H7 (cell line): ENCODE measurements at places on chromosomes 6 and 20. TPM values are rescaled to one million over a fixed set of nuclear protein-coding genes. Genes with fewer than 3 reads are reported as not detected.

DNA sequence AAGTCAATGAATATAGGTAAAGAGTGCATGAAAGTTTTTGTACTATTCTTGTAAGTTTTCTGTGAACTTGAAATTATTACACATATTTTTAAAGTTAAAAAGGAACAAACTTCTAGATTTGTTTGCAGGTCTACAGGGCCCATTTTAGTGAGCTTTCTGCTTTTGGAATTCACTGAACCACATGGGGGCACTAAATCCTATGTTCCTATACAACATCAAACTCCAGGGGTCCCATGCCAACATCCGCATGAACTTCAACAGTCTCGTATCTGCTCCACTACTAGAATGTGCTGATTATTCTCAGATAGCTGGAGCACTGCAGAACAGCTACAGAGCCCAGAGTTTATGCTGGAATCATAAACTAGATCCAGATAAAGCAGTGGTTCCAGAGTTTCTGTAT, 347.9 kb upstream of the SPTLC3 start:
- DNase-seq, result peak; percentile 22

GRCh38 chr20:1332749-1333300, 3.9 kb upstream of the SDCBP2 start:
- DNase-seq, result peak; percentile 1

GRCh38 chr6:152552616-152553209, 84.4 kb downstream of the SYNE1 start:
- peak; percentile 19 for DNase-seq

GRCh38 chr20:50472693-50473664, 37.2 kb upstream of the PTPN1 start:
- no peak for DNase-seq

DNA sequence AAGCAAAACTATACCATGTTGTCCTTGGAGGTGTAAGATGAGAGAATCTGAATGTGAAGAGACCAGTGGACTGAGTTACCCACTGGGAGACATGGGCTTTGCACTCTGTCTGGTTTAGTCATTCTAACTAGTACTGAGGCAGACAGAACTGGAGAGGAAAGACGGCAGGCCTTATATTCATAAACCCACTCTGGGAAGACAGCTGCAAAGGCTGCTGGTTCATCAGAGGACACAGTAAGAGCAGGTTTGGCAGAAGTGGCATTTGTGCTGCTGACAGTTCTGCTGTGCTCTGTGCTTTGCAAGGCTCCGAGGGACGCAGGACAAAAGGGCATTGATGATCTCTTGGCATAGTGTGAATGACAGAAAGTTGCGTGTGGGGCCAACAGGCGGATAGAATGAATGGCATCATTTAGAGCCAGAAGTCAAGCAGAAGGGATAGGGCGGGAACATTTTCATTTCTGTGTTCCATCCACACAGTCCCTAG, 142.3 kb upstream of the TENT5A start:
- no peak for DNase-seq

DNA sequence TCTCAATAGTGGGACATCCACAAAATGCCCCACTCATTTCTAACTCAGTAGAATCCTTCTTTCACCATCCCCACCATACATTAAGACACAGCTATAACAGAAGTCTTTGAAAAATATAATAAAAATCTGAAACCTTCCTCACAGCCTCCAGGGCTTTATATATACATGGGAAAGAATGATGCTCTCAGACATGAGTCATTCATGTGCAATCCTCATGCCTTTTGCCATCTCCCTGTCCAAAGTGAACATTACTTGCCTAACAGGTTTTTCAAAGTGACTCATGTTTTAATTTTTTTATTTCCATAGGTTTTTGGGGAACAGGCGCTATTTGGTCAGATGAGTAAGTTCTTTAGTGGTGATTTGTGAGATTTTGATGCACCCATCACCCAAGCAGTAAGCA, 162.7 kb downstream of the RALGAPA2 start:
- no peak for DNase-seq

GRCh38 chr6:8277769-8278168, 157.6 kb downstream of the SLC35B3 start:
- DNase-seq, result peak; percentile 38

DNA sequence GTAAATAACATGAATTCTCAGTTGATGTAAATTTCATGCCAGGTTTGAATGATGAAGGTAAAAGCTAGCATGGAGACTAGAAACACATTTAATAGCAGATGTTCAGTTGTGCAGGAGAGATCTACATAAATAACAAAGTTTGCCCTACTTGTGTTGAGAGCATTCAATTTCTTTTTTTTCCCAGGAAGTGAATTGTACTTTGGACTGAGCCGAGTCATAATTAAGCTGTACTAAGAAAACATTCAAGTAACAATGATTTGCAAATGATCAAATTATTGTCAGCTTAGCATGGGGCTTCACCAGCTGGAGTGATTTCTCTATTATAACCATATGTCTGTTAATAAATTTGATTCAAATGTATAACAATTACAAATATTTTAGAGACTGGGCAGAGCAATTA, 893.5 kb upstream of the MAP3K7 start:
- DNase-seq, result no peak

DNA sequence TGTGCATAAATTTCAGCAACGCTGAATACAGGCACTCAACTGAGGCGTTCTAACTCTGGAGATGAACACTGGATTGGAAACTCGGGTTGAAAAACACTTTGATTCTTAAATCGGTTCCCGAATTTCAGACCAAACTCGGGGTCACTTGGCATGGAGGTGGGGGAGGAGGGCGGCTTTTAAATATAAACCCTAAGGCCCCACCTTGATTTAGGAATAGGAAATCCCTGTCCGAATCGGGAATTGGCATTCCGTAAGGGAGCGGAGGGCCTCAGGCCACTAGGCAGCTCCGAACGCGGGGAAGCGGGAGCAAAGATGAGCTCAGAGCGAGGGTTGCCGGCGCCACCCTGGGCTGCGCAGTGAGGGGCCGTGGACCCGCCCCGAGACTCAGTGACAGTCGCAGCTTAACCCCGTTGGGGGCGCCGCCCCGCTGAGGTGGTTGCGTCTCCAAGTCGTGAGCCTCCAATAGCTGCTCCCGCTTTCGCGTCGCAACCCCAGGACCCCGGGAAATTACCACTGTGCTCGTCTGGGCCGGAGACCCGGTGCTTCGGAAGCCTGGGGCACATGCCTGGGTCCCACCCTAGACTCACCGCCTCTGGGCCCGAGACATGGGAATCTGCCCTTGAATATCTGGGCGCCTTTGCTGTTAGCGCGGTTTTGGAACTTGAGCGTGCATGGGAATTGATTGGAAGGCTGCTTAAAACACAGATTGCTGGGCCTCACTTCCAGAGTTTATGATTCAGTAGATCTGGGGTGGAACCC, 4.6 kb upstream of the SIM1 start:
- peak; percentile 73 for DNase-seq

Gene NKX2-4
- not detected in 2 replicates for total RNA-seq

- peak; percentile 10 for DNase-seq
Observed at GRCh38 chr20:10490706-10491105, 55.6 kb downstream of the SLX4IP start.

- peak; percentile 53 for DNase-seq
Observed at GRCh38 chr6:113859349-113860180, 2.4 kb downstream of the MARCKS start.

DNA sequence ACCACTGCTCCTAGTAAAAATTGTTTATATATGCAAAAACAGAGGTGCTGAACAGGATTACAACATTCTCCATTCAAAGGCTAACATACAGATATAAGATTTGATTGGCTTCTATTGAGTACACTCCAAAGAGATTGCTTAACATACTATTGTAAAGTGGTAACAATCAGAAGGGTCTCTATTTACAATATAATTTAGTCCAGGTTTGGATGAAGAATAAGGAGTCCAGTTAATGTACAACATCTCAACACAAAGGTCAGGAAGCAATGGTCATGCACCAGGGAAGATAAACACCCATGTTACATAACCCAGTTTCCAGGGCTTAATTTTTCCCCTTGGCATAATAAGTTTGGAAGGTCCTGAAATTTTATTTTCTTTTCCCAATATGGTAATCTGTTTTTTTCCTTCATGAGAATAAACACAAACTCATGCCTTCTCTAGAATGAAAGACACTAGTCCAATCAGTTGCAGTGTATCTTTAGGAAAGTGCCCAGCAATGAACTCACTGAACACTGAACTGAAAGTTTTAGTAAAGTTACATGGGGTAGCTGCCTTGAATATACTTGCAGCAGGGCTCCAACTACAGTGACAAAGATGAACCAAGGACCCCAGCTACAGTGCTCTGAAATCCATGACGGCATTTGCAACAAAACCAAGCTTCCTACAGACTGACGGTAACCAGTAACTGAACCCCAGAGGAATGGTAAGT, 255.3 kb upstream of the GJE1 start:
- DNase-seq, result no peak

DNA sequence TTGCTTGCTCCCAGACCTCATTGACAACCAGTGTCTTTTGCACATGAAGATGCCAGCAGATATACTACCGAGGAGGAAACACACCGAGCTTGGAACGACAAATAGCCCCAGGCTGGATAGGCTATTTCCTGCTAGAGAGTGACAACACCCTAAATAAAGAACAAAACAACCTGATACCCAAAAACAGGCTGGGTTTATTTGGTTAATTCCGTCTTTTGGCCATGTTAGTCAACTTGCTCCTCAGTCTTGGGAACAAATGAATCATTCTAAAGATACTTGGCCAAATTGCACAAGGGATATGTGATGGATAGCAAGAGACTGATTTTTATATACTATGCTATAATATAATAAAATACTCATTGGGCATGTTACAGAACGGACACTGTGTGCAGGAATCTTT, 11.5 kb upstream of the MUC22 start:
- DNase-seq, result no peak
